Caco-2 (cell line): ENCODE measurements at places on chromosomes 7 and 10.

GRCh38 chr10:71487726-71488125, 91.0 kb downstream of the CDH23 start:
- DNase-seq = no peak

DNA sequence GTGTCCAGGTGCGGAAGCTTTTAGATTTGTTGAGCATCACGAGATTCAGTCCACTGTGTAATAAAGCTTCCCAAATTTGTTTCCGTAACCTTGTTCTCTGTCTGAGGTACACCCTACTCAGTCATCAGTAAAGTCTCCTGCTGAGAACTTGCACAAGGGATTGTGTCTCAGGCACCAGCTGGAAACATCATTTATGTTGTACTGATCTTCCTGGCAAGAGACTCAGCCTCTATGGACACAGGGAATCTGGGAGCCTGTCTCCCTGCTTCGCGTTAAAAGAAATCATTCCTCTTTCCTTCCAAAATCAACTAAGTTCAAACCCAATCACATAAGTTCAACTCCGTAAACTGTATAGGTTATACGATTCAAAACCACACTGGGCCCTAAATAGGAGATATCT, 336.8 kb downstream of the GPR37 start:
- no peak for DNase-seq

GRCh38 chr7:87575521-87575920, 25.2 kb downstream of the ABCB1 start:
- DNase-seq = no peak

- DNase-seq = no peak
These were observed 26.9 kb downstream of the NPS start for GRCh38 chr10:127576051-127576450.

DNA sequence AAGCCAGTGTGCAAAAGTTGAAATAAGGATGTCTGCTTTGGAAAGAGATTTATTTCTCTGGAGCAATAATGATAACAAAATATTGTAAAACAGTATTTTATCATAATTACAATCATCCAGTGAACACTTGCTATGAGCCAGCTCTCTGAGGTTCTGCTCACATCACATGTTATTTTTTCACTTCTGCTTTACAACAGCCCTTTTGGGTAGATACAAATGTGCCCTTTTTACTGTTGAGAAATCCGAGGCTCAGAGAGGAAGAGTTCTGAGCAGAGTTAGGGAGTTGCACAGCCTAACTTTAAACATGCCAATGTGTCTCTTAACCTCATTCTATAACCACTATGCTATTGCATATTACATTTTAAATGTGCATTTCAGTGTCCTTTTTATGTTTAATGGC, 232.6 kb upstream of the CDC14C start:
- no peak for DNase-seq
